Lower leg skin (tissue), 4 donors: ENCODE measurements at places on chromosomes 1 and 21. TPM values are rescaled to one million over a fixed set of nuclear protein-coding genes. Genes with fewer than 3 reads are reported as not detected.

Gene INAVA
- 166 TPM for total RNA-seq

DNA sequence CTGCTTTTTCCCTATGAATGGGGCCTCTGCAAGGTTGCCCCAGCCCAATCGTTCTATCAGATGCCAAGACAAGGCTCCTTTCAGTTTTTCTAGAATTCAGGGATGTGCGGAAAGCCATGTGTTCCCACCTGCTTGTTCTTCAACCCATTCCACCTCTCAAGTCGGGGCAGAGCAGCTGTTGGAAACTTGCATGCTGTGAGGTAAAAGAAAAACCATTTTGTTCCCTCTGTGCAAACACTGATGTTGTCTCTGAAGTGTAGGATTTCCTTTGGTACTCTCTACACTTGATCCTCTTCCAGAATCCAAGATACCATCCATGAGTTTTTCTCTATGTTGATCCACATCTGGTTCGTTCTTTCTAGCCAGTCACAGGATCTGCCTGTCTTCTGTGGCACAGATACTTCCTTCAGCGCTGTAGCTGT lies 7.3 kb downstream of the IER5 start:
- DNase-seq, result no peak

DNA sequence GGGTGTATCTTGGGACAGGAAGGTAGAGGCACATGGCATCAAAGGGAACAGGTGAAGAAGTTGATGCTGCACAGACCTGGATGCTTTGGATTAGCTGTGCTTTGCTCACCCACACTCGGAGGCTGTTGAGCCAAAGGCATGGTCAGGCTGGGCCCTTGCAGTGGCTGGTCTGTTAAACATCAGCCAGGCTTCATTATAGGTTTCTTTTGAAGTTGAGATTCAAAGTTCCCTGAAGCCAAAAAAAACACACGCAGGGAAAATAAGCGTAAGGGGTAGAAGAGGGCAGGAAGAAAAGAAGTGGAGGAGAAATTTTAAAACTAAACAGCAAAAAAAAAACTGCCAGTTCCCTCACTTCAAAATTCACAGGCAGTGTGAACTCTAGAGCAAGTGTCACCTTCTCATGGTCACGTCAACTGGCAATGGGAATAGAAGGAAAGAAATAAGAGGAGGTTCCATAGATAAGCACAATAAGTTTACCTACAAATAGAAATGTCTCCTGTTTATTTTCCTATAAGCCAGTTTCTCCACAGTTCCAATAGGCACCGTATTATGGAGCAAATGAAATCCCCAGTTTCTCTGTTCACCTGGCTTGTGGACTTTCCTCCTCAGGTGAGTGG lies 139.5 kb downstream of the PAPPA2 start:
- no peak for DNase-seq

GRCh38 chr1:155170101-155170785 lies 2.9 kb downstream of the KRTCAP2 start:
- DNase-seq, result no peak

GRCh38 chr1:214702556-214702955 lies 99.6 kb downstream of the CENPF start:
- no peak for DNase-seq

- no peak for DNase-seq
Measured at GRCh38 chr1:225660544-225660946, 7.6 kb upstream of the ENAH start.

GRCh38 chr21:39048574-39048973 lies 134.7 kb downstream of the PSMG1 start:
- no peak for DNase-seq

DNA sequence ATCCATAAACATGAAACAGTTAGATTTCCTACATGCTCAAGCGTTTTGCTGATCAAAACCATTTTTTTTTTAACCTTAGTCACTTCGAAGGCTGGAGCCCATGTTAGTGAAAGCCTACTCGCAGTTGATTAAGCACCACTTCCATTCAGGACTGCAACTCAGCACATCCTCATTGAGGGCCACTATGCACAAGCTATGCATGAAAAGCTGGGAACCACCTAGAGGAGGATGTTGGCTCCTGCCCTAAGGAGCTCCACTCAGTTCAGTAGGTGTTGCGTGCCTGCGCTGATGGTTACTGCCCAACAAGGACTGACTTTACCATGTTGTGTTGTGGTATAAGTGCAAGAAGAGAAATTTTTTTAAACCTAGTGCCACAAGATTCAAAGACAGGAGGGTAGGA lies 181.4 kb upstream of the L1TD1 start:
- DNase-seq, result no peak

DNA sequence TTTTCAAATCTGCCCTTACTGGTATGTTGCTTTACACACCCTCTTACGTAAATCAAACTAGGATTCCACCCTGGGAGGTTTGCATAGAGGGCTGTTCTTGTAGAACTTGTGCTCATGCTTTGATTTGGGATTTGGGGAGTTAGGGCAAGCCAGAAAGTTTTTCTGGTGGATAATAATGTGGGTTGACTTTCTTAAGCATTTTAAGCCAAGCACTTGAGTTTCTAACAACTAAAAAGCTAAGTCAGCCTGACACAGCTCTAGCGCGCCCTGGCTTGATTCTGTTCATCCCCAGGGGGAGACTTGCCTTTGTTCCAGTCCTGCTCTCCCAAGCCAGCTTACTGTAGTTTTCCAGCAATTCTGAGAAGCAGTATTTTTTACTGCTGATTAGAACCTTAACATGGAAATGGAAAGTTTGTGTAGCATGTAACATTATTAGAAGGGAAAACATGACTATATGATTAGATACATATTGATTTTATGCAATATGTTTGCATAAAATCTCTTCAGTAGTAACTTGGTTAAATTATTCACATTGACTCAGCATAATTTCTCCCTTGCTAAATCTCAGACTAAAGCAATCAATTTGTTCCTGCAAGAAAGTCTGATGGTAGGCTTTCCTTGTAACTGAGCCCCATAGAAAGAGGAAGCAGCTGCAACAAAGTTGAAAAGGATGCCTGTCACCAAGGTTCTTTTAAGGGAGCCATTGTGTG lies 11.0 kb upstream of the PGD start:
- DNase-seq, result no peak

- no peak for DNase-seq
Measured at GRCh38 chr1:8031176-8031785, 5.2 kb upstream of the ERRFI1 start.
